ENCODE measurements at places on chromosomes 1 and 21. TPM values are rescaled to one million over a fixed set of nuclear protein-coding genes. Genes with fewer than 3 reads are reported as not detected.
A peak's percentile ranks its signal among the peaks of the same experiment; 100 is the strongest.

DNA sequence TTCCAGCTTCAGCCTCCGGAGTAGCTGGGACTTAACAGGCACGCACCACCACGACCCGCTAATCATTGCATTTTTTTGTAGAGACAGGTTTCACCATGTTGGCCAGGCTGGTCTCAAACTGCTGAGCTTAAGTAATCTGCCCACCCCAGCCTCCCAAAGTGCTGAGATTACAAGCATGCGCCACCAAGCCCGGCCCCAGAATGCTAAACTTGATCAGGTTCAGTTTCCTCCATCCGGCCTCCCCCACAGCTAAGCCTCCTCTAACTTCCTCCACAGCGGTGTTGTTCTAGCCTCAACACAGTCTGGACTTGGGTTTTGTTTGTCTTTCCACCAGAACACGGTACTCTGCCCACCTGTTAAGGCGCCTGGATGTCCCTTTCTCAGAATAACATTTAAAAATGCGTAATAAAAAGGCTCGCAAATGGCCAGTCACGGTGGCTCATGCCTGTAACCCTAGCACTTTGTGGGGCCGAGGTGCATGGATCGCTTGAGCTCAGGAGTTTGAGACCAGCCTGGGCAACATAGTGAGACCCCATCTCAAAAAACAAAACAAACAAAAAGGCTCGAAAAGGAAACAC, 2.4 kb downstream of the PARP1 start:
- no peak overlapping the region for H3K4me3 ChIP-seq
- peaks cover 21% of the 10 kb centered on the region for H3K4me1 ChIP-seq
- peaks cover 18% of the 10 kb centered on the region for H3K36me3 ChIP-seq
- no peak overlapping the region for H3K27ac ChIP-seq

- DNase-seq = no peak
- no peaks in the 10 kb centered on the region for H3K36me3 ChIP-seq
- H3K4me1 ChIP-seq = peaks cover 9% of the 10 kb centered on the region
- no peak overlapping the region for H3K4me3 ChIP-seq
- H3K27me3 ChIP-seq = no peaks in the 10 kb centered on the region
Observed at GRCh38 chr1:7228252-7228961, 443.2 kb downstream of the CAMTA1 start.

DNA sequence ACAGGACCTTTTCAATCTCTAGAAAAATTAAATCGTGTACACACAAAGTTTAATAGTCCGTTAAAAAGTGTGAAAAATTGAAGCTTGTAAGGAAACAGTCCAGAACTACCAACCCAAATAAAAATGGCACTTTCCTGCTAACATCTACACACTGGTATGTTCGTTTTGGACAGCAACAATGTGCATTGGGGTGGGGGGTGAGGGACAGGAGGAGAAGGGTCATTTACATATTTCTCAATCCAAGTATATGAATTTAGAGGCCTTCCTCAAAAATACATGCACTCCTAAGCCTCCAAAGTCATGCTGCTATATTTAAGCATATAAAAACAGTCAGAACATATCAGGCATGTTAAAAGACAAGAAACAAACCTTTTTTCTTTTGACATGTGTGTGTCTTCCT, 2.5 kb downstream of the PPP1R15B start:
- peak overlapping the region; percentile 35 for H3K27ac ChIP-seq
- H3K4me3 ChIP-seq = peak overlapping the region; percentile 85
- no peak for DNase-seq
- H3K36me3 ChIP-seq = peaks cover 7% of the 10 kb centered on the region
- H3K4me1 ChIP-seq = no peaks in the 10 kb centered on the region

GRCh38 chr1:216046336-216046735, 376.9 kb downstream of the USH2A start:
- H3K36me3 ChIP-seq = no peaks in the 10 kb centered on the region
- peaks cover 6% of the 10 kb centered on the region for H3K4me1 ChIP-seq
- H3K27ac ChIP-seq = no peak overlapping the region
- H3K27me3 ChIP-seq = no peaks in the 10 kb centered on the region
- peak; percentile 27 for DNase-seq

- H3K4me3 ChIP-seq = no peak overlapping the region
- peaks cover 66% of the 10 kb centered on the region for H3K4me1 ChIP-seq
- H3K27ac ChIP-seq = peak overlapping the region; percentile 68
- no peak for DNase-seq
- H3K36me3 ChIP-seq = peaks cover 3% of the 10 kb centered on the region
Observed at GRCh38 chr1:27598295-27598687, 5.7 kb downstream of the AHDC1 start.

GRCh38 chr1:24364975-24365678, 46.0 kb downstream of the GRHL3 start:
- H3K36me3 ChIP-seq = no peaks in the 10 kb centered on the region
- peaks cover 14% of the 10 kb centered on the region for H3K4me1 ChIP-seq
- H3K27ac ChIP-seq = no peak overlapping the region
- DNase-seq = peak; percentile 95
- no peaks in the 10 kb centered on the region for H3K27me3 ChIP-seq
- H3K4me3 ChIP-seq = no peak overlapping the region

DNA sequence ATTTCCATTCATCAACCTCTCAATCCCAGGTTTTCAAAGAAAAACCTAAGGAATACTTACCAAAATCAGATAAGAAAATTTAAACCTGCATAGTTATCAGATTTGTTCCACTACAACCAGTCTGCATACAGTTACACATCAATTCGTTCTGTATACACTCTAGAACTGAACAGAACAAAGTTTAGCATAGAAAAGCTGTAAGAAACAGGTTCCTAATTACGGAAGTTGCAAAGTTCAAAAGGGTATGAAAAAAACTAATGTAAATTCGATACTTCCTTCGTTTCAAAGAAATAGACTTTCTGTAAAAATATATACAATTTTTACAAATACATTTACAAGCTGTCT, 3.1 kb downstream of the MCL1 start:
- DNase-seq = no peak
- H3K27me3 ChIP-seq = no peaks in the 10 kb centered on the region
- H3K27ac ChIP-seq = no peak overlapping the region
- H3K36me3 ChIP-seq = peaks cover 53% of the 10 kb centered on the region
- peak overlapping the region; percentile 93 for H3K4me3 ChIP-seq
- H3K4me1 ChIP-seq = peaks cover 12% of the 10 kb centered on the region

Gene HIVEP3
- total RNA-seq = 1.1 TPM

Gene S1PR1
- total RNA-seq = 12.5 TPM

Gene MYBPH
- not detected for total RNA-seq

All from IMR-90 (cell line).